Stimulated activated CD8-positive, alpha-beta memory T cell treated with anti-CD3 and anti-CD28 coated beads, Interleukin-15, amount 100 ng/mL, for 4 hours (primary cell): ENCODE measurements at places on chromosomes 1 and 21.
A peak's percentile ranks its signal among the peaks of the same experiment; 100 is the strongest.

DNA sequence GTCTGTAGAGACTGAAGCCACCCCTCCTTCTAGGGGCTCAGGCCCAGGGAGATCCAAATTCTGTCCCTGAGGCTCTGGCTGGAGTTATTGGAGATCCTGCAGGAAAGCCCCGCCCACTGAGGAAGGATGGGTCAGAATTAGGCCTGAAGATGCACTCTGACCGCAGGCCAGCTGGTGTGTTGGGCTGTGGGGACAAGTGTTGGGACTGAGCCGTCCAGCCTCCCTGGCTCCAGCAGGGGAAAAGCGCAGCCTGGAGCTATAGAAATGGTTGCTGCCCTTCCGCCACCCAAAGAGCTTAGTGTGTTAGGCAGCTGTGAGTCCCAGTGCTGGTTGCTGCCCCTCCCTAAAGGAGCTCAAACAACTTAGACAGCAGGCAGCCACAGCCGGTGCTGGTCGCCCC lies 33.0 kb upstream of the PRRX1 start:
- DNase-seq: no peak

GRCh38 chr1:162562470-162562828 lies 927 bp downstream of the UAP1 start:
- DNase-seq: no peak

DNA sequence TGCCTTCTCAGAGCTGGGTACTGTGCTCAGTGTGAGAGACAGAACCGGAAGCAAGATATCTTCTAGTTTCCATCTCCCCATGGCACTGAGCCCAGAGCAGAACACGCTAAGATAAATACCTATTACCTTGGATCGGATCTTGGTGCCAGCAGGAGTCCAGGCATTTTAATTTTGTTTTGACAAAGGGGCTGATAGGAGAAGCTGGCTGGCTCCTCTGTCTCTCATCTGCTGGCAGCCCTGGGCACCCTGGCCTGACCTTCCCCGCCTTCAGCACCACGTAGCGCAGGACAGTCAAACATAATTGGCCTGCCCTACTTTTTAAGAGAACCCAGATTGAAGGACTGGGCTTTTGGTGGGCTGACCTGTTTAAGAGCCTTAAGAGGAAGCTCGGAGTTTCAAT lies 160.7 kb upstream of the KLHDC7A start:
- no peak for DNase-seq

GRCh38 chr1:236150311-236150955 lies 8.1 kb downstream of the GPR137B start:
- DNase-seq: no peak

DNA sequence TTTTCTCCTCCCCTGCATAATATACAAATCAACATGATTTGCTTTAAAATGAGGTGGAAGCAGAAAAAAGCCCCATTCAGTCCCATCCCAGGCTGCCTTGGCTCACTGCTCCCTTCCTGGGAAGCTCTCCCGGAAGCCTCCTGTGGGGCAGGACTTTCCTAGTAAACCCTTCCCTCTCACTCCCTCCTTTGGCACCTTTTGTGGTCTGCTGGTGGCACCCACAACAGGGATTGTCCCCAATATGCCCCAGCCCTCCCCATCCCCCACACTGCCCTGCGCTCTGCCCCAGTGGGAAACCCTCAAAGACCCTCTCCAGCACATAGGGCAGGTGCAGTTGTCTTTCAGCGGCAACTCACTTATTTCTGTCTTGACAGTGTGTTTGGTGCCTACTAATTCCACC lies 1.8 kb upstream of the TMPRSS2 start:
- DNase-seq: no peak

DNA sequence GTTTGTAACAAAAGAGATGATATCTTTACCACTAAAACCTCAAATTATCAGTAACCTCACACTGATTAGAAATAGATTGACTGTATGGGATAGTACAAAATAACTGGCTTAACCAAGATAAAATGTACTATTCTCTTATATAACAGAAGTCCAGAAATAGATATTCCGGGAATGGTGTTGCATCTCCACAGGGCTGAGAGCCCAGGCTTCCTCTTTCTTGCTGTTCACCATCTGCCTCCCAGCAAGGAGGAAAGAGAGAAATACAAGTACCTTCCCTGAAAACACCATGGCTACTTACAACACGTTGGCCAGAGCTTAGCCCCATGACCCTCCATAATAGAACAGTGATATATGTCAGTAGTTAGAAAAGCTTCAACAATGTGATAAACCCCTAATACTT lies 47.0 kb upstream of the KCNK1 start:
- no peak for DNase-seq

- no peak for DNase-seq
Observed at GRCh38 chr1:188551176-188551575, 1722.4 kb downstream of the PLA2G4A start.

GRCh38 chr1:77538956-77539518 lies 143.4 kb downstream of the ZZZ3 start:
- DNase-seq: no peak

DNA sequence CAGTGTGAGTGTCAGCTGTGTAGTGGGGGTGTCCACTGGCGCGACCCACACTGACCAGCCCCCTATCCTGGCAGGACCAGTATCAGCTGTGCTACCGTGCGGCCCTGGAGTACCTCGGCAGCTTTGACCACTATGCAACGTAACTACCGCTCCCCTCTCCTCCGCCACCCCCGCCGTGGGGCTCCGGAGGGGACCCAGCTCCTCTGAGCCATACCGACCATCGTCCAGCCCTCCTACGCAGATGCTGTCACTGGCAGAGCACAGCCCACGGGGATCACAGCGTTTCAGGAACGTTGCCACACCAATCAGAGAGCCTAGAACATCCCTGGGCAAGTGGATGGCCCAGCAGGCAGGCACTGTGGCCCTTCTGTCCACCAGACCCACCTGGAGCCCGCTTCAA lies 28.1 kb upstream of the KDM4A start:
- no peak for DNase-seq

- DNase-seq: no peak
Observed at GRCh38 chr21:36923270-36923669, 43.2 kb downstream of the HLCS start.

DNA sequence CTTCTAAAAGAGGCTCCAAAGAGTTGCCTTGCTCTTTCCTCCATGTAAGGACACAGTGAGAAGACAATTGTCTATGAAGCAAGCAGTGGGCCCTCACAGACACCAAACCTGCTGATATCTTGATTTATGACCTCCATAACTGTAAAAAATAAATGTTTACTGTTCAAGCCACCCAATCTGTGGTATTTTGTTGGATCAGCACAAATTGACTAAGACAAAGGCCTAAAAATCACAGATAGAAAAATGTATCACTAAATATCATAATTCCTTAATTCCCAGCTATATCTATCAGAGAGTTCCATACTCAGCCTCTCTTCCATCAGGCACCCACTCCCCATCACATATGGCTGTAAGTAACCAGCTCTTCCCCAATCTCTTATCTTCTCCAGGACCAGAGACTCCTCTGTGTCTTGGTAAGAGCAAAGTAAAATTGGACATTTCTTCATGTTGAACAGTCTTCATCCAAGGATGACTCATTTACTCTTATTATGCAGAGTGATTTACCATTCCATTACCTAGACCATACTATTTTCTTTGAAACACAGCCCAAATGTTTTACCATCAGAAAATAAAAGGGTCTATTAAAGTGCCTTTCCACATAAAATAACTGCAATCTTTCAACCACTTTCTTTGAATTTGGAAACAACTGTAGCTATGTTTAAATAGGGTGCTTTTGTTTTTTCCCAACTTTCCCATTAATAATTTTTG lies 503.6 kb downstream of the MRPL39 start:
- DNase-seq: no peak

- no peak for DNase-seq
Observed at GRCh38 chr1:44345187-44345775, 9.8 kb downstream of the ERI3 start.

DNA sequence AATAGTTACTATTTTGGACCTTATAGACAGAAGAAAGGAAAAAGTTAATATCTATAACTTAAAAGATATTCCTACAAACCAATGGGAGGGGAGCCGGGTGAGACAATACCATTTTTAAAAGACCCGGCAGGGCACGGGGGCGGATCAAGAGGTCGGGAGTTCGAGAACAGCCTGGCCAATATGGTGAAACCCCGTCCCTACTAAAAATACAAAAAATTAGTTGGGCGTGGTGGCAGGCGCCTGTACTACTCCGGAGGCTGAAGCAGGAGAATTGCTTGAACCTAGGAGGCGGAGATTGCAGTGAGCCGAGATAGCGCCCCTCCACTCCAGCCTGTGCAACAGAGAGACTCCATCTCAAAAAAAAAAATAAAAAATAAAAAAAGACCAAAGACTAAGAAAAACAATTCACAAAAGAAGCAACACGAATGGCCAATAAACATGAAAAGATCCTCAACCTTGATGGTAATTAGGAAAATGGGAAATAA lies 1.2 kb upstream of the PSMB2 start:
- DNase-seq: no peak

GRCh38 chr1:200150721-200151120 lies 123.2 kb downstream of the NR5A2 start:
- no peak for DNase-seq

- no peak for DNase-seq
Observed at GRCh38 chr1:229339520-229339919, 3.3 kb downstream of the CCSAP start.

GRCh38 chr1:220407191-220407590 lies 120.7 kb upstream of the MARK1 start:
- no peak for DNase-seq

- DNase-seq: no peak
Observed at GRCh38 chr1:60621368-60621851, 461.0 kb upstream of the NFIA start.

DNA sequence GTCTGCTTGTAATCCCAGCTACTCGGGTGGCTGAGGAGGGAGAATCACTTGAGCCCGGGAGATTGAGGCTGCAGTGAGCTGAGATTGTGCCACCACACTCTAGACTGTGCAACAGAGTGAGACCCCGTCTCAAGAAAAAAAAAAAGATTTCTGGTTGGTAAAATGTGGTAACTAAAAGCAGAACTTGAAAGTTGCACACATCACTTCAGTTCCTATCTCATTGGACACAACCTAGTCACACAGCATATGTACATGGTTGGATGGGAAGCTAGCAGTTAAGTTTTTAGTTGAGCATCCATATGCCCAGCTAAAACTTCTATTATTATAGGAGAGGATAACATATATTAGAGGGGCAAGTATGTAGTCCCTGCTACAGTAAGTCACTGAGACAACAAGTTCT lies 22.1 kb downstream of the BCAS2 start:
- no peak for DNase-seq

GRCh38 chr1:235503403-235504121 lies 690 bp downstream of the B3GALNT2 start:
- no peak for DNase-seq

DNA sequence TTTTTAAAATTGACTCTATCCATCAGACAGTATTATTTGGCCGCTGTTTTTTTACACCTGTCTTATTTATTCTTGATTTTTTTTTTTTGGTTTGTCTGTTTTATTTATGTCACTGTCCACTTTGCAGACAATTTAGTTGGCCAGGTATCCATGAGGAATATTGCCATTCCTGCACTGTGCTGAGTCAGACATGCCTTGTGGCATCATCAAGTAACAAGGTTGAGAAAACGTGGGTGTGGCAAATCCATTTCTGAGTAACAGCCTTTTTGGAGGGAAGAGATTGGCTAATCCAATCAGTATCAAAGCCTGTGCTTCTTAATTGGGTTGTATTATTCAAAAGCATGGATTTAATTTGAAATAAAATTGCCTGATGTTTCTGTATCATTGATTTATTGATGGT lies 463.1 kb downstream of the USP25 start:
- DNase-seq: no peak

GRCh38 chr1:53681977-53682685 lies 56.8 kb downstream of the GLIS1 start:
- DNase-seq: no peak

GRCh38 chr1:222739929-222740328 lies 2.9 kb downstream of the FAM177B start:
- no peak for DNase-seq

DNA sequence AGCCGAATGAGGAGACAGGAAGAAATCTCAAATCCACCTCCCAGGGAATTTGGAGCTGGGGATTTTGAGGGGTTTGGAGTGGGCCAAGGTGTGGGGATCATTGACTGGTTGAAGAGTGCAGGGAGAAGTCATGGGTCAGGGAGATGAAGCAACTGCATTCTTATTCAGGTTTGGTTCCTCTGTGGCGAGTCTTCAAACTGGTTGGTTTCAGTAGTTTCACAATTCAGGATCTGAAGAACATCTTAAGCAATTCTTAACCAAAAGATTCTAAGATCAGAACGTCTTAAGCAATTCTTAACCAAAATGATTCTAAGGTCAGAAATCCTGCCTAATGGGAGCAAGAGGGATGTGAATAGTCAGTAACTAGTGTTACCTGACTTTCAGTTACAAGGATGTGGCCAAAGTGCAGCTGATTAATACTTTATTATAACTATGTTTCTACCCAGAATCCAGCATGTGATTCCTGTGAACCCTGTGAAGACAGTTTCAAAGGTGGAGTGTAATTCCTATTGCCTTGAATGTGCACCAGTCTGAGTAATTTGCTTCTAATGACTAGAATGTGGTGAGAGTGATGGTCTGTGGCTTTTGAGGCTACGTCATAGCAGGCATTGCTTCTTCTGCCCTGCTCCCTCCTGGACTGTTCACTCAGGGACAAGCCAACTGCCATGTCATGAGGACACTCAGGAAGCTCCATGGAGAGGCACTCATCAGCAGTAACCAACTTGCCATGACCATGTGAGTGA lies 61.2 kb downstream of the OLFML3 start:
- DNase-seq: no peak

- DNase-seq: no peak
Observed at GRCh38 chr1:10673109-10673711, 123.2 kb downstream of the CASZ1 start.

GRCh38 chr1:31937300-31938183 lies 626 bp downstream of the PTP4A2 start:
- peak; percentile 74 for DNase-seq
